ENCODE measurements at places on chromosomes 4 and X.

- DNase-seq: no peak
These were observed 1.2 kb downstream of the FOXR2 start for GRCh38 chrX:55624403-55624802.

DNA sequence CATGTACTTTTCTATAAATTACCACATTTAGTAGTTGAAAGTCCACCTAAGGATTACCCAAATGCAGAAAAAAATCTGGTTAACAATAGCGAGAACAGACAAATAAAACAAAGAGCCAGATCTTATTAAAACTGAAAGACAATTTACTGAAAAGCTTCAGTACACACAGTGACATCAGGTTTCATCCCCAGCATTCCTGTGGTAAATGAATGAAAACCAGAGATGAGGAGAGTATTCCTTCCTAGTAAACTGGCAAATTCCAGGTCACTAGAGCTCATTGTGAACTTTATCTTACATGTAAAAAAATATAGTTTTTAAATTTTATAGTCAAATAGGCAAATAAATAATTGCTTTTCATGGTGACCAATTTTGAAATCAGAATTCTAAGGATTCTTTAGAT is 1290.5 kb downstream of the ADGRL3 start:
- DNase-seq: no peak

DNA sequence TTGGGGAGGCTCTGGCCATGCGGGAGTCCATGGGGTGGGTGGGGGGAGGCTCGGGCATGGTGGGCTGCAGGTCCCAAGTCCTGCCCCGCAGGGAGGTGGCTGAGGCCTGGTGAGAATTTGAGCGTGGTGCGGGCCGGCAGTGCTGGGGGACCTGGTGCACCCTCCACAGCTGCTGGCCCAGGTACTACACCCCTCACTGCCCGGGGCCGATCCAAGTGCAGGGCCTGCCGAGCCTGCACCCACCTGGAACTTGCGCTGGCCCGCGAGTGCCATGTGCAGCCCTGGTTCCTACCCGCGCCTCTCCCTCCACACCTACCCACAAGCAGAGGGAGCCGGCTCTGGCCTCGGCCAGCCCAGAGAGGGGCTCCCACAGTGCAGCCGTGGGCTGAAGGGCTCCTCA is 5.7 kb upstream of the SPANXN2 start:
- no peak for DNase-seq

DNA sequence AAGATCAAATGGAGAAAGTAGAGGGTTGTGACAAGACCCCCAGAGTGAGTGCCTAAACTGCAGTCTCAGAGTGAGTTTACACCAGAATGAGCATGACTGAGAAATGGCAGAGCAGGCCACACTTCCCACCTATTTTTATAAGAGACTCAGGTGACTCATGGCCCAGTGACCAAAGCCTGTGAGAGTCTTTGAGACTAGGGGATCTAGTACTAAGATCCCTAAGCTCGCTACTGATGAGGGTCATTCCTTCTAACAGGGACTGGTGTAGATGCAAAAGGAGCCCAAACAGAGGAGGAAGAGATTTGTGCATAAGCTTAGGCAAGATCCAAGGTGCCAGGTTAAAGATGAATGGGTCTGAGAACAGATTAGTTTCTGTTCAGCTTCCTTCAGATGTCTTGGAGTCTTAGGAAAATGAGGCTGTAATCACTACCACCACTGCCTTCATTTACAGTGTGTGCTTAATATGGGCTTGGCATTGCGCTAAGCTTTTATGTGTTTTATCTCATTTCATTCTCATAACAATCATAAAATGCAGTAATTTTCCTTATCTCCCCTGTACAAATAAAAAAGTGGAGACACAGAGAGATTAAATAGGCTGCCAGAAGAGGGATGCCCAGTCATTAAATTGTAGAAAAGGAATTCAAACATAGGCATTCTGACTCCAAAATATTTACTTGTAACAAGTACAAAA is 62.8 kb downstream of the RWDD4 start:
- no peak for DNase-seq

- no peak for DNase-seq
These were observed 64.0 kb upstream of the CLDN34 start for GRCh38 chrX:9903146-9903545.

- no peak for DNase-seq
These were observed 18.7 kb upstream of the PLCXD1 start for GRCh38 chrX:262381-262909.

GRCh38 chr4:83362492-83363329 is 28.1 kb upstream of the HPSE start:
- no peak for DNase-seq

DNA sequence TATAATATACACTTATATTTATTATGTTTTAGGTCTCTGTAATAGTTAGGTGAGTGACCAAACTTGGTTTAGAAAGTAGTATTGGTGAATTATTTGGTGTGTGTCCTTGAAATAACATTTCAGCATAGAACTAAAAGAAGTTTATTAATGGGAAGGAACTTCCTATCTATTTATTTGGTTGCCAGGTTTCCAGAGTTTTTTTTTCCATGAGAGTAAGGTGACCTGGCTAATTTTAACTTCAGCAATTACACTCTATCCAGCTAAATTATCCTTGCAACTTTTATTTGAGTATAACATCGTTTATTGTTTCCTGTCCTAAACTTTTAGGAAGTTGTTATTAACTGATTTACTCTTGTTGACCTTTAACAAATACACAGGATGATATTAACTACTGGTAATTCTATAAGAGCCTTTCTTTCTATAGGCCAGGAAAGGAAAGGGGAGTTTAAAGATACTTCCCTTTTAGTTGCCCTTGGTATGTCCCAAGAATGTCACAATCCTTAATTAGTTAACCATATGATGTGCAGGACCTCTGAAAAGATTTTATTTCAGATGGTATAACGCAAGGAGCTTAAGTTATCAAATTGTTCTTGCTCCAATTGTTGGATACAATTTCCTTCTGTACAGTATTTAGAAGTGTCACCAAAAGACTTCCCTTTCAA is 18.9 kb downstream of the PRDM8 start:
- no peak for DNase-seq

- DNase-seq: no peak
These were observed at the start of gene TMEM156 for GRCh38 chr4:39032218-39033085. Gene TMEM156, minus strand, starts transcription at chr4:39032409. Its CDS starts 96 bp downstream, at chr4:39032313.

- DNase-seq: no peak
These were observed 275.8 kb upstream of the CLNK start for GRCh38 chr4:10960389-10960788.

- no peak for DNase-seq
These were observed 32.9 kb downstream of the HERC6 start for GRCh38 chr4:88411491-88412096.

DNA sequence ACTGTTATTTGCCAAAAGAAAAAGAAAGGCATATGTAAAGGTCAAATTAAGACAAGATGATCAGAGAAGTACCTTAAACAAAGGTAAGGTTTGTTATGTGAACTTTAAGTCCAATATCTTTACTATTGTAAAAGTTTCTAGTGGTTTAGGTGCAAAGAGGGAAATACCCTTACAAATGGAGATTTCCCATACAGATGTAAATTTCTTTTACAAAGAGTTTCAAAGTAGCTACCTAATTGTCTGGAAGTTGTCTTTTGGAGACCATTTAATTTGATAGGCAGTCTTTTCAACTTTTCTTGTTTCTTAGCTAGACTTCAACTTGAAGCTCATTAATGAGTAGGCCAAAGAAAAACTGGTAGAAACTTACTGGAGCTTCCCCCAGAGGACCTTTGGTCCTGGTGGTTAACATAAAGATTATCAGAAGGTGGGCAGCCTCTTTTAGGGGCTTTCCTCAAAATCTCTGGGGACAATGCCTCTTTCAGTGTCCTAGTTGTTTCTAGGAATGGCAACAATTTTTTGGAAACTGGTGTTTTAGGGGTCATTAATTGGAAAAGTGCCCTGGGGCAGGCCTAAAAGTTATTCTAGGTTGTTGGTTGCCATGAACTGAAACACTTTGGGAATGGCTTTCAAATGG is 297.3 kb downstream of the GUCY2F start:
- no peak for DNase-seq

DNA sequence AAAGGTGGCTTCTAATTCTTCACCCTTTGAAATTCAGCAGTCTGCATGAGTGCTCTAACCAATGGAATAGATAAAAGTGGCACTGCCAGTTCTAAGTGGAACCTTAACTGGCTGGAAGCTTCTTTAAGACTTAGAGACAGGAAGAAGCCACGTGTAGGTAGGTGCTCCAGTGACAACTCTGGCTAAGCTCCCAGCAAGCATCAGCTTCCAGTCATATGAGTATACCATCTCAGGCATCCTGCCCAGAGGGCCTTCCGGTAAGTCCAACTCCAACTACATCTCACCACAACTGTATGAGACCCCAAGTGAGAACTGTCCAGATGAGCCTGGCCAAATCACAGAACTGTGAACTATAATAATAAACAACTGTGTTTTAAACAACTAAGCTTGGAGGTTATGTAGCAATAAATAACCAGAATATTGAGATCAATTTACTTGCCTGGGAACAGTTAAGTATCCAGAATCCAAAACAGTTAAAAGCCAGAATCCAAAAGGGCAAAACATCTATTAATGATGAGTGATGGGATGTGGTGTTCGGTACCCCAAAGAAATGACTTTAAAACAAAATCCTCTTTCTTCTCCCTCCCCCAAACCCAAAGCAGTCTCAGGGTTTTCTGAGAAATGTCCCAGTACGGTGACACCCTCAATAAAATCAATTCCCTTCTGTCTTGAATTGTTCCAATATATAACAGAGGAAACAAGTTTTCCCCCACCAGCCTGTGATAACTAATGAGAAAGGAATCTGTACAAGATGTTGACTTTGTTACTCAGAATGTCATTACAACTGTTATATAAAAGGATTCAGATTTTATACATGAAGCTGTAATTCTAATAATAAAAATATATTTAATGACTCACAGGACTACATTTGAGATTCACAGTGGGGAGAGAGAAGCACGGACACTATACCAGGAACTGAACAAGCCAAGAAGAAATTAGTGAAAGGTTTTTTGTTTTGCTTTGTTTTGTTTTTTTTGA is 4.2 kb downstream of the TSPAN5 start:
- DNase-seq: no peak

DNA sequence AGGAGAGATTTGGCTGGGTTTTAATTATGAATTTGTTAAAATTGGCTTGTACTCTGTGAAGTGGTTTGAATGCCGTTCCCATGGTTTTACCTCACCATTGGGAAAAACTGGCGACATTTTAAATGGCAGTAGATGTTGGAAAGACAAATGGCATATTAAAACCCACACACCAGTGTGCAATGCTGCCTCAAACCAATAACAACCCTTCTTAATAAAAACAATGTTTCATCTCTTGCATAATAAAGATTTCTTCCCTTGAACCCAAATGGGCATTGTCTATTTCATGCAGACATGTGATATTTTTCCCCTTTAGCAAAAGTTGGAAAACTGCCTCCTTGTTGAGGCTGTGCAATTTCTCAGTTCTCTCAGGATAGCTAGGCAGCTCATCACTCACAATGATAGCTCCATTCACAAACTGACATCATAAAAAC is 33.7 kb downstream of the GABRB1 start:
- DNase-seq: no peak

GRCh38 chr4:173121076-173121561 is 47.5 kb upstream of the GALNT7 start:
- DNase-seq: no peak

DNA sequence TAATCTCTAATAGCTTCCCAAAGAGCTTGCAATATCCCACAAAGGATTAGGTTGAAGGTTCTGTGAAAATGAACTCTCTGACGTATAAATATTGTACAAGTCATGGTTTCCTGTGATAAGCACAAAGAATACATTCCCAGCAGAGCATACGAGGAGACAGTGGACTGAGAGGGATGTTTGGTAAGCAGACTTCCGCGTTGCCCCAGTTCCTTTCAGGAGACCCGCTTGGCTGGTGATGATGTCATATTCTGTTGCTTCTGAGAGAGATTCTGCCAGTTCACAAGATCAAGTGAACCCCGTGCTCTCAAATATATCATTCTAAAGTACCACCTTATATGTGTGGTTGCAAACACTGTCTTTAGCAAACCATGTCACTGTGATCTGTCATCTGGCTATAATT is 323.9 kb upstream of the CASK start:
- no peak for DNase-seq

- no peak for DNase-seq
These were observed 49.3 kb downstream of the NPNT start for GRCh38 chr4:105944540-105944939.

DNA sequence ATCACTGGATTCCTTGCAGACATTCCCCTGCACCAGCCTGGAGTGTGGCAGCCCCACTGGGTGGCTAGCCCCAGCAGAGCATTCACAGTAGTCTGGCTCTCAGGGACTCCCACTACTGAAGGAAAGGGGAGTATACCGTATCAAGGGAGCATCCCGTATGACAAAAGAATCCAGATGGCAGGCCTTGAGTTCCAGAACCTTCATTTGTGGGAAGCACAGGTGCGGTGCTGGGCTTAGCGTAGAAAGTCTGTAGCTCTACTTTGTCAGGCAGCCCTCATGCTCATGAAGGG is 79.6 kb downstream of the CENPC start:
- DNase-seq: no peak

- DNase-seq: no peak
These were observed 566.5 kb upstream of the FRG1 start for GRCh38 chr4:189374176-189374575.

GRCh38 chr4:145679520-145679919 is 426 bp upstream of the C4orf51 start:
- peak; percentile 31 for DNase-seq

GRCh38 chr4:165207016-165207430 is 338 bp upstream of the KLHL2 start:
- no peak for DNase-seq

DNA sequence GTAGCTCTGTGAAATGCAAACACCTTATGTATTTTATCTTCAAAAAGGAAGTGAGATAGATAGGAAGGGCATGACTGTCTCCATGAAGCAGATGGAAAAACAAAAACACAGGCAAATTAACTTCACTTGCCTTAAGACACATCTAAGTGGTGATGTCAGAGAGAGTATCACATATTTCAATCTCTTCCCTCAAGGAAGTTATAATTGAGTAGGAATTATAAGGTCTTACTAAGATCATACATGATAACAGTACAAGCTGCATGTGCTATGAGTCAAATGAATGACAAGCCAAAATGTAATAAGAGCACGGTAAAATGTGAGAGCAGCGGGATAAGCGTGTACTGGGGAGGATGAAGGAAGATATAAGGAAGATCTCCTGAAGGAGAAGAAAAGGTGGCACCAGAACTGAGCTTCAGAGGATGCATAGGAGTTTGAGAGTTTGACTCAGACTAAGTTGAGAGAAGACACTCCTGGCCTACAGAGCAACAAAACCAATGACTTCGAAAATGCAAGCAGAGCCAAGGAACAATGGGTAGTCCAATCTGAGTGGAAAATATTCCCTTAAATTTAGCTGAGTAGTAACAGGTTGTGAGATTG is 43.3 kb upstream of the GALNT7 start:
- no peak for DNase-seq

DNA sequence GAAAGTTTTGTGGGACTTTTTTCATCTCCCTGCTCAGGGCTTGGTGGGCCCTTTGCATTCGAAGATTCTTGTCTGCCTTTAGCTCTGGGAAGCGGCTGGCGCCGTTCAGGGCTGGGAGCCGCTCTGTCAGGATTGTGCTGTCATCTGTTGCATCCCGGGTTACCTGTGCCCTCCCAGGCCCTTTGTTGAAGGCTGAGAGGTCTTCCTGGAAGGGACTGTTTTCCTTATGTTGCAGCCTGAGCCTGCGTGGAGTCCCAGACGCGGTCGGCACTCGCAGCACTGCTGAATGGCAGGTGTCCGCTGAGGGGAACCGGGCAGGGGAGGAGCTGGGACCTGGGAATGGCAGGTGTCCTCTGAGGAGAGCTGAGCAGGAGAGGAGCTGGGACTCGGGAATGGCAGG is 15.9 kb downstream of the RGS12 start:
- DNase-seq: no peak

- DNase-seq: no peak
These were observed 8.3 kb upstream of the ZXDB start for GRCh38 chrX:57583477-57583876.

GRCh38 chr4:76007089-76007862 is at the start of gene CXCL9:
Gene CXCL9, minus strand, starts transcription at chr4:76007509. Its CDS starts 60 bp downstream, at chr4:76007449.
- no peak for DNase-seq

All from urinary bladder (tissue), 4 donors.